GM23248 (cell line): ENCODE measurements at places on chromosomes 11 and 22.

GRCh38 chr22:46537225-46537945, at the start of gene CELSR1:
TSS of gene CELSR1 (minus strand) at chr22:46537620. CDS start at chr22:46537170, 450 bp downstream.
- DNase-seq = peak; percentile 50

- DNase-seq = no peak
Observed at GRCh38 chr11:115161876-115162275, 342.3 kb downstream of the CADM1 start.

DNA sequence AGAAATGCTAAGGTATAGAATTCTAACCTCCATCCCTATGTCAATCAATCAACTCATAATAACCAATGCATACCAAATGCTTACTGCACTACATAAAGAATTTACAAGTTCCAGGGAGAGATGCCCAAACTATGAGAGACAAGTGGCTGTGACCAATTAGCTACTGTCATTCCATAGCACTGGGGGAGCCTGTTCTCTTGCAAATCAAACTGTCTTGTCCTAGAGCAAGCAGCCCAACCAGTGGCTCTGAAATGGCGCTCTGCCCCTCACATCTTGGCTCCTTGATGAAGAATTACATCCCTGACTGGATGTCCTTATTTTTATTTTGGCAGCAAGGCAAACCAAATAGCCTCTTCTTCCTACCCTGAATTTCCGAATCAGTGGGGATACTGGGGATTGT, 272.4 kb upstream of the SYN3 start:
- no peak for DNase-seq

GRCh38 chr11:77672264-77672663, 34.7 kb upstream of the CLNS1A start:
- peak; percentile 92 for DNase-seq

DNA sequence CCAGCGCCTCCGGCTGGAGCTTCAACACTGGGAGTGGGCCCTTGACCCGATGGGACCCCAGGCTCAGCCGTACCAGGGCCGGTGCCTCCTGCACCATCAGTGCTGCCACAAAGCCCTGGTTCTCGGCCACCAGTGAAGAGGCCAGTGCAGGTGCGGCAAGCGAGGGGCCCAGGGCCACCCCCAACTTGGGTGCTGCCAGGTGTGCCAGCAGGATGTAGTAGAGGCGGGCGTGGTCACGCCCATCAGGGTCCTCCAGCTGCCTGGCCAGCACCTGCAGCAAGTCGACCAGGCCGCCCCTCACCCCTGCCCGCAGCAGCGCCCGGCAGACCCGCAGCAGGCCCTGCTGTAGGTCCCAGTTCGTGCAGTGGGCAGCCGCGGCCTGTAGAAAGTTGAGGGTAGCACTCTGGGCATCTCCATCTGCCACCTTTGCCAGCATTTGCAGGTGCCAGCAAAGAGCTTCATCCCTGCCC, 2.3 kb downstream of the AP5B1 start:
- DNase-seq = no peak

- no peak for DNase-seq
Observed at GRCh38 chr11:33035011-33035410, 4.4 kb upstream of the TCP11L1 start.

- DNase-seq = no peak
Observed at GRCh38 chr11:67544616-67545242, 21.5 kb upstream of the CABP2 start.

GRCh38 chr22:39556970-39557841, 13.3 kb upstream of the CACNA1I start:
- DNase-seq = peak; percentile 36

GRCh38 chr11:72758690-72759389, 6.6 kb upstream of the ARAP1 start:
- no peak for DNase-seq

GRCh38 chr11:134394311-134394710, 17.7 kb downstream of the B3GAT1 start:
- no peak for DNase-seq

GRCh38 chr22:30279932-30280331, 9.4 kb downstream of the CASTOR1 start:
- DNase-seq = no peak

GRCh38 chr22:40055143-40055883, 60.6 kb downstream of the FAM83F start:
- DNase-seq = no peak

DNA sequence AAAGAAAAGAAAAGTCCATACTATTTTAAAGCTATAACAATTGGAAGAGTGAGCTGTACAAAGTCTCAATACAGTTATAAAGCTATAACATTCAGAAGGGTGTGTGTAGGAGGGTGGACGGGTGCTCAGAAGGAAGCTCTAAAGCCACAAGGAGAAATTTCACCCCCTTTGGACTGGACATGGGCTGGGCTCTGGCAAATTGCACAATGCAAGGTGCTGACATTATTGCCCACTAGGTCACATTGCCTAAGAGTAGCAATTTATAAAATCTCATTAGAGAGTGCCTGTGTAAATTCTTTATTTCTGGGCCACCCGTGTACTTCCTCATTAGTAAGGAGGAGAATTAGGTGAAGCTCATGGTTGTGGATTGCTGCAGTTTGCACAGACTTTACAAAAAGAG, 5.7 kb upstream of the APOBEC3A start:
- no peak for DNase-seq

- peak; percentile 84 for DNase-seq
Observed at GRCh38 chr22:37818409-37819104, 4.6 kb upstream of the GALR3 start.

GRCh38 chr11:37951996-37952395, 1354.0 kb upstream of the RAG2 start:
- DNase-seq = no peak

GRCh38 chr11:106379265-106379664, 301.8 kb downstream of the AASDHPPT start:
- DNase-seq = no peak

DNA sequence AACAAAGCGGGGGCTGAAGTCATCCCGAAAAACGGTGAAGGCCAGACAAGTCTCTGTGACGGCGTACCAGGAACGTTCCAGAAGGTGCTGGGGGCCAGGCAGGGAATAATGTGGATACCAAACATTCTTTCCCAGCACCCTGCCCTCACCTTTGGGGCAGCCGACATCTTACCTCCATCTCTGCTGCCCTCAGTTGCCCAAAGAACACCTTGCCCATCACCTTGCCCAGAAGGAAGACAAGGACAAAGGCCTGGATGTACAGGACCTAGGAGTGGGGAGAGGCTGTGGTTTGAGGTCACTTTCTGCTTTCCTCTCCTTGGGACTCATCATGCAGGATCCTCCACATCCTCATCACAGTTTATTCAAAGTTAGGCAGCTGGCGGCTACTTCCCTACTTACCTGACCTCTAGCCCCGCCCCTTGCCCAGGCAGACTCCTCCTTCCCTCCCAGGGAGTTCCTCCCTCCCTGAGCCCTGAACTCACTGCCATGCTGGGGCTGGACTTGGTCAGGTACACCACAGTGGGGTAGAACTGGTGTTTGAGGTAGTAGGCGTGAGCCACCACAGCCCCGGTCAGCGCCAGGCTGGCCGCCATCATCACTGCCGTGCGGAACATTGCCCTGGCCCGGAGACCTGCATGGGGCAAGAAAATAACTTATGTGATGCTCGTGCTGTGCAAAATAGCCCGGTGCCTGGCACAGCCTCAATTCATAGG, 1.2 kb downstream of the SYVN1 start:
- DNase-seq = peak; percentile 51

GRCh38 chr22:41870786-41871185, 37.9 kb downstream of the SREBF2 start:
- DNase-seq = no peak

DNA sequence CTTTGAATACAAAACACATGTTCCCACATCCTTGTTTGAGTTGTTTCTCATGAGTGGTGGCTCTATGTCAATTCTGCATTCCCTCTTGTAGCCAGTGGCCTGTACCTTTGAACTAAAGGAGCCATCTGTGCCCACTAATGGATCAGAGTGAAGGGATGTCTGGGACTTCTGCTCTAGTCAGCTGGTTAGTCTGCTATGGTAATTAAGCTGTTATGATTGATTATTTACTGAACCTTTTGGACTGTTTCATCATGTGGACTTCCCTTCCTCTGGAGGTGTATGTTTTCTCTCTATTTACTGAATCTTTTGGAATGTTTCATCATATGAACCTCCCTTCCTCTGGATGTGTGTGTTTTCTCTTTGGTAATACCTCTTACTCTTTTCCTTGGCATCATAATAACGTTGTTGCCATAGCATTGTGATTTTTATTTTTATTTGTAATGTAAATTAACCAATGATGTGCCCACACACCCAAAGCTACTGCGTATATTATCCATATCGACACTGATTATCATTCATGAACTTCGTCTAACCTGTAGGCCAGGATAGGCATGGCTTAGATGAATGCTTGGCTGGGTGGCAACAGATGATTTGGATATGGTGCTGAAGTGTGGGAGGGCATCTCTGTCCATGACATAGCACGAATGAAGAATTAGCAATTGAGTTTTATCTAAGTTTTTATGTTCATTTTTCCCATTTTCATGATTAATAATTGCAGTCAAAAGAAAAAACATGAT, 112.3 kb upstream of the SORL1-AS1 start:
- no peak for DNase-seq

DNA sequence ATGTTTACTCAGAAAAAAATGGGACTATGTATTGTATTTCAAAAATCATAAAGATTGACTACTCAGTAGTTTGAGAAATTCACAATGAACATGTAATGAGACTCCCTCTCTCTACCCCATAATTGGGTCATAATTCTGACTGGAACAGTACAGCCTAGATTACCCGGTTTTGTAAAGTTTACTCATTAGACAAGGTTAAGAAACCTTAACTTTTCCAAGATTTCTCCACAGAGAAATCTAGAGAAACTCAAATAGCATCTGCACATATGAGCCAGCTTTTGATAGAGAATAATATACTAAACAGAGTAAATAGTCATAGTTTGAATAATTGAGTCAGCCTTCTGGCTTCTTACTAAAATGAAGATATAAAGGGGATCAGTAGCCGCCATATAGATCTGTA, 331.1 kb upstream of the MPPED2 start:
- no peak for DNase-seq

GRCh38 chr11:19725379-19726079, 12.9 kb downstream of the NAV2 start:
- no peak for DNase-seq

- DNase-seq = no peak
Observed at GRCh38 chr11:67306769-67307544, 3.6 kb downstream of the SSH3 start.

- no peak for DNase-seq
Observed at GRCh38 chr11:78224906-78225420, 36.2 kb downstream of the USP35 start.

DNA sequence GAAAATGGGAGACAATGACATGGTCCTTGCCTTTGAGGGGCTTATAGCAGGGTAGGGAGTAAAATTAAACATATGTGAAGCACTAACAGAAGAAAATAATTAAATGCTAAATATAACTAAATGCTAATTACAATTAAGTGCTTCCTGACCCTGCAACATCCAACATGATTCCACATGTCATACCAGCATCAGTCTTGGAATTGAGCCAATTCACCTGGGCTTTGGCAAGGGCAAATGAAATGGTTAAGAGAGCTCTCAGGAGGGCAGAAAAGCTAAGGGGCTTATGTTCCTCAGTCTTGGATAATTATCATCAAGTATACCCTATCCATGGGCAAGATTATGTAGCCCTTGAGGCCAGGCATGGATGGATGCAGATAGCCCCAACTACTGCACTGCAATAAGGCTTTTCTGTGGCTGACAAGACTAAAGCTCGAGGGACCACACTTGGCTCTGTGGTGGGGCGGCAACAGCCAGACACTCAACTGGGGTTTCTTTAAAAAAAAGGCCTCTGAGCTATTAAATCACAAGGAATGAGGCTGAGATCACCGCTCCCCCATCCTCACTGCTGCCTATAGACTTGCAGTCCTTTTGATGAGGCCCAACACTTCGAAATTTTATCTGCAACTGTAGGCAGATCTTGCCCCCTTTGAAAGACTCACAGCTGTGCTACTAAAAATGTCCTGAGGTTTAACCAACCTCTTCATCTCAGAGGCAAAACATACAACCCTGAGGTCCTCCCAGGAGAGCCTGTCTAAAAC, 39.0 kb downstream of the IL18BP start:
- peak; percentile 56 for DNase-seq

DNA sequence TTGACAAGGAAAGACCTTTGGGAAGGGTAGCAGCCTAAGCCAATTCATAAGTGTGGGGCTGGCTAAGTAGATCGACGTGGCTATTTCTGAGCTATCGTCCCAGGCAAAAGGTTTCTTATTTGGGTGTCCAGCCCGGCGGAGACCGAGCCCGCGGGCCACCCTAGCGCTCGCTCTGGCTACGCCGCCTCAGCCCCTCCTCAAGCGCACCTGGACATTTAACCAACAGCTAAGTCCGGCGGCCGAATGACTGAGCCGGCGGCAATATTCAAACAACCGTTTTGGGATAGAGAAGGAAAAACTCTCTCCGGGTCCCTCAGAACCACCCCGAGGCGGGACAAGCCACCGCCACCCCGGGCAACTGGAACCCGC, 457 bp downstream of the RNF141 start:
- no peak for DNase-seq

- DNase-seq = peak; percentile 45
Observed at GRCh38 chr11:71263386-71263785, 11.0 kb upstream of the SHANK2 start.

DNA sequence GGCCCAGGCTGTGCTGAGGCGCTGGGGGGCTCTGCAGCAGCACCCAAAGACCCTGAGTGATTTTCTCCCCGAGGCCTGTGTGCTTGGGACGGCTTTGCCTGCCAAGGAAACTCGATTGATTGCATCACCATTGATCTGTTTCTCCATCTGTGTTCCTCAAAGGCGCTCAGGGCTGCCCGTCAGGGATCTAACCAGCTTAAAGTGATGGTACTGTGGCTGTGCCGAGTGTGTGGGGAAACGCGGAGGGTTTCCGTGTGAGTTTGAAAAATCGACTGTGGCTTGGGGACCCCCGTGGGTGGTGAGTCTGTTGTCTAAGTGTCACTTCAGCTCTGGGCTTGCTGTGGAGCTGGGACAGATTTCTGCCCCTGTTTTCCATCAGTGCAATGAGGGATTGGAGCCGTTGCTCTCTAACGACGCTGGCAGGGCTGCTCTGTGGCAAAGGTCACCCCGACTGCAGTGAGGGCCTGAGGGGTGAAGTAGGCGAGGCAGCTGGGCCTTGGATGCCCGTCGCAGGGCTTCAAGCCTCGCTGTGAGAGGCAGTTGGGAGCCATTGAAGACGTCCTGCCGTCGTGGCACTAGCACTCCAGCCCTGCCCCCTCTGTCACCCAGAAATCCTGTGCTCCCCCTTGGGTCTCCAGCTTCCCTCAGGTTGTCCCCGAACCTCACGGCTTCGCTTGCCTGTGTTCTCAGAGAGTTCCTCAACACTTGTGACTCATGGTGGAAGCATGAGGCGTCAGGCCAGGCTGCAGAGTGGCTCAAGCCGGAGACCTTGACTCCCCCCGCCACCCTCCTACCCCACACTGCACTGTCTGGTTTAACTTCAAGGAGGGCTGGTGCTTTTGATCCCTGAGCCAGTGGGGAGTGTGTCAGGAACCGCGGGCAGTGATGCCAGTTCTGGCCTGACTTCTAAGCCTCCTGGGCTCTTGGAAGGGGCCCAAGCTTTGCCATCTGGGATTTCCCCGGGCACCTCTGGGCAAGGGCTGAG, 21.8 kb downstream of the CACNA1I start:
- peak; percentile 89 for DNase-seq
